Naive thymus-derived CD4-positive, alpha-beta T cell (primary cell): ENCODE measurements at places on chromosomes 1 and 21. TPM values are rescaled to one million over a fixed set of nuclear protein-coding genes. Genes with fewer than 3 reads are reported as not detected.

GRCh38 chr1:201949491-201949890 lies 3.1 kb upstream of the LMOD1 start:
- DNase-seq = no peak

GRCh38 chr1:169326956-169327268 lies 40.7 kb downstream of the NME7 start:
- DNase-seq = no peak

- DNase-seq = no peak
These were observed 12.0 kb downstream of the EGLN1 start for GRCh38 chr1:231410036-231410612.

GRCh38 chr1:203353486-203353885 lies 2.6 kb upstream of the FMOD start:
- no peak for DNase-seq

DNA sequence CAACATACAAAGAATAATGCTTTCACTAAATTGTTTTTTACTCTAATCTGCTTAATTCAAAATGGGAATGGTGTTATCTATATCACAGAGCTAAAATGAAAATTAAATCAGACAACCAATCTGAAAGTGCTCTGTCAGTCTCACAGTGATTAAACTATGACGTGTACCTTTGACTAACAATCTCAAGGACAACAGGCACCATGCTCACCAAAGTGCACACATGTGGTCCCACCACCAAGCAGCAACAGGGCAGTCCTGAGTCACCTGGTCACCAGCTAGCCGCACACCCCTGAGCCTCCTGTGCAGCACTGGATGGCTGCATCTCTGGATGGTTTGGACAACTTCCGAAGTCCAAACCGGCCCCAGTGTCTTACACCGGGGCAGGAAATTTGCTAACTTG lies 54.5 kb upstream of the NADK start:
- no peak for DNase-seq

GRCh38 chr1:172401892-172402291 lies 18.6 kb upstream of the C1orf105 start:
- DNase-seq = peak; percentile 32

DNA sequence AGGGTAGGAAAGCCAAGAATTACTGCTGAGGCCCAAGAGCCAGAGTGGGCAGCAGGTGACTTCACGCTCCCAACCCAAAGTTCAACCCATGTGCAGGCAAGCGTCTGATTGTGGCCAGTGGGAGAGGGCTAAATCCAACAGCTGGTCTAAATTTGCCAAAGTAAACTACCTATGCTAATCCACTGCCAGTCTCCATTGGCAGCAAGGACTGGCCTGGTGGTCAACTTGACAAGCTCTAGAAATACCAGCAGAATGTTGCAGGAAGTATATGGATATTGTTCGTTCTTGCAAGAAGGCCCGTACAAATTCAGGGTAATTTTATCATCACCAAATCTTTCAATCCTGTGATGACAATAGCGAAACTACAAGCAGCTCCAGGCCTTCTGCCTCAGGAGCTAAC lies 1.5 kb downstream of the TMEM63A start:
- DNase-seq = no peak

DNA sequence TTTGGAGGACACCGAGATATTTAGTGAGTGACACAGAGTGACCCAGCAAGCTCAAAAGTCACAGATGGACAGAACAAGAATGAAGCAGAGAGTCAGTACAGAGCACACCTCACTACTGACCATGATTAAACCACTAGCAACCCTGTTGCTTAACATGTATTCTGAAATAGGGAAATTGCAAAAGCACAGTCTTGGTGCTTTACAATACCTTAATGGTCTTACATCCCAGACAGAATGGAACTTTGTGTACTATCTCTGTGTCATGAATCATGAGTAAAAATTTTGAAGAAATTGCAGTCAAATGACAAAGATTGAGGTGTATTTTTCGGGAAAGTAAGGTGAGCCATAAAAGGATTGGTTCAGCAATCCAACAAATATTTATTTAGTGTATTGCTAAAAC lies 2.7 kb upstream of the SAMSN1 start:
- no peak for DNase-seq

The TSPAN2 gene
- not detected for total RNA-seq

The LDLRAD1 gene
- not detected for total RNA-seq

The PIGM gene
- total RNA-seq = 11.2 TPM
